ENCODE measurements at places on chromosomes 6 and 20. TPM values are rescaled to one million over a fixed set of nuclear protein-coding genes. Genes with fewer than 3 reads are reported as not detected.

IL17A gene
- not detected for total RNA-seq

MCCD1 gene
- not detected for total RNA-seq

- no peak for DNase-seq
Measured at GRCh38 chr6:70210462-70210861, 92.4 kb downstream of the COL9A1 start.

- no peak for DNase-seq
Measured at GRCh38 chr6:39280247-39280731, 33.9 kb downstream of the KCNK17 start.

DNA sequence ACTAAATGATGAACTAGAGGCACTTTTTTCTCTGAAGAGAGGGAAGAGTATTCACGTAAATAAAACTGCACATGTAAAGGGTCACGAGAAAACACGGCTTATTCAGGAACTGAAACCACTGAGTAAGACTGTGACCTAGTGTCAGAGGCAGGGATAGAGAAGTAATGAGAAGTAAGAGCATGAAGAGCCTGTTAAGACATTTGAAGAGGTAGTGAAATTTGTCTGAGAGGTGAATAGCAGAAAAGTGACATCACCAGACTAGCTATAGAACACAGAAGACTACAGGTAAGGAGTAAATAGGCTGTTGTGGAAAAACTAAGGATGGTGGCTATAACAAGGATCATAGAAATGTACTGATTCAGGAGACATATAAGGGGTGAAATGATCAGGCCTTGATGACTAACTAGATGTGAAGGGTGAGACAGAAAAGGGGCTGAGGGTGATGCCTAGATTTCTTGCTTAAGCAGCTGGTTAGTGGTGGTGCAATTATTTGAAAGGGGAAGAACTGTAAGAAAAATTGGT lies 76.8 kb downstream of the REV3L start:
- no peak for DNase-seq

DNA sequence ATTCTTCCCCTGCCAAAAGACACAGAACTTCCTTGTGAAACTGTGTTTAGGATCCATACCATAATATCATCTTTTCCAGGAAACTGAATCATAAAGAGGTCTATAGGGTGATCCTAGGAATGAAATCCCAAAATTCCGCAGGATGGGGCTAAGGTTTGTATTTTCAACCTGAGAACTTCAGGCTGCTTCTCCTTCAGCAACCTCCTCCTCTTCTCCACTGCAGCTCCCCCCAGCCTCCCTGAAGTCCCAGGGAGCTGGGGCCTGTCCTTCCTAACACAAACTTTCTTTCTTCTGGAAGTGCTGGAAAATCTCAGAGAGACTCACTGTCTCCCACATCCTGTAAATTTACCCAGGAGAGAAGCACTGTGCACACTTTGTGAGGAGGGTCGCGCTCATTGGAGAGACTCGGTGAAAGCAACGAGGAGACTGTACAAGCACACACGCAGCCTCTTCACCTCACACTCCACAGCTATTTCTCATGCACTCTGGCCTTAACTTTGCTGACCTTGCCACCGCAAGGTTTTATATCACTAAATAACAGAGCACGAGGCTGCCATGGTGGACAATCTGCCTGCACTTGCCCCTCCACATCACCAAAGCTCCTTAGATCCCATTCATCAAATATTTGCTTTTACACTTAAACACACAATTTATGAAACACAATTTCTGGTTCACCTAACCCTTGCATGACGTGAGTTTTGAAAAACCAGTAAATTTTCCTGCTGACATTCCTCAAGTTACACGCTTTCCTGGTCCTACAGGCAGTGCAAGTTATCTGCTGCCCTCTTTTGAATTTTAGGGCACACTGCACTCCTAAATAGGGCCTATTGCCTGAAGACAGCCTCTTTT lies 14.3 kb downstream of the ID4 start:
- no peak for DNase-seq

GRCh38 chr6:136108361-136108945 lies 141.7 kb downstream of the MTFR2 start:
- DNase-seq: no peak

DNA sequence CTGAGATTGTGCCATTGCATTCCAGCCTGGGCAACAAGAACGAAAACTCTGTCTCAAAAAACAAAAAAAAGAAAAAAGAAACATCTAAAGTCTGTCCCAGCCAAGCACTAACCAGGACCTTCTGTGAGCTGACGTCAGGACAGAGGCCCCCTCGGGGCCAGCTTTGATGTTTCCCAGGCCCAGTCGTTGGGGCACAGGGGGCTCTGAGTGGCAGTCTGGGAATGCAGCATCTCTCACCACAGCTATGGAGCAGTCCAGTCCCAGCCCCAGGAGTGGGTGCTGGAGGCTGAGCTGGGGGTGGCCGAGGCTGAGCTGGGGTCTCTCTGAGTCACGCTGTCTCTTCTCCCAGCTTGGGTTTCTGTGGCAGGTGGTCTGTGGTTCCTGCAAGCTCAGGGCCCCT lies 46.0 kb upstream of the SRF start:
- DNase-seq: no peak

GRCh38 chr20:61331543-61331942 lies 79.5 kb downstream of the CDH4 start:
- DNase-seq: no peak

DNA sequence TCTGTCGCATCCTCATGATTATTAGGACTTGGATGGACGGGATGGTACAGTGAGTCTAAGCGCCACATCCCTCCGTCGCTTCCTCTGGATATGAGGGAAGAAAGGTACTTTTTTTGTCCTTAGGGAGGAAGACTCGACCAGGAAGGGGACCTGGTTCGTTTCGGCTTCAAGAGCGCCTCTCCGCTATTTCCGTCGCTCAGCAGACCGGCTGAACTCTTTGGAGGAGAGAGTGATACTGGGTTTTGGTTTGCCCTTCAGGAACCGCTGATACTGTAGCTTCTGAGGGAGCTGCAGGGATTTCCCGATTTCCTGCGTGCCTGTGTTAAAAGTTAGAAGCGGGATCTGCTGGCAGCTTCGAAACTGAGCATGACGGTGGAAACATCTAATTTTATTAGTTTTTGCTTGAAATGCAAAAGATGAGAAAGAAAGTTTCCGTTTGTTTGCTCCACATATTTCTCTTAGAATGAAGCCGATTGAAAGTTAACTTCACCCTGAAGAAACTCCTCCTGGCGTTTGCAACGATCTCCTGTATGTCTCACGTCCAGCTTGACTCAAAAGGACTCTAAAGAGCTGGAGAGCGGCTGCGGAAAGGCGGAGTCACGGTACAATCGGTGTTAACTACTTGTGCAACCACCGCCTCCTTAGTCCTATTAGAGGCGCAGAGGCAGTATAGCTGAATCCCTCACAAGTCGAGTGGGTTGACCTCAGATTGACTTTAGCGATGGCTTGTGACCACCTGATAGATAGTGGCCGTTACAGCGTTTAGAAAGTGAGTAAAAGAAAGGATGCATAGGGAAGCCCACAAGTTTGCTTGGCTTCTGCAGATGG lies 129.4 kb downstream of the TRIM27 start:
- DNase-seq: no peak

All from Right ventricle myocardium inferior (tissue), 1 donor.